Adipocyte (in vitro differentiated cells): ENCODE measurements at places on chromosomes 3 and 15.
A peak's percentile ranks its signal among the peaks of the same experiment; 100 is the strongest.

GRCh38 chr3:8503461-8503860 lies 1.8 kb downstream of the LMCD1 start:
- DNase-seq, result no peak

- no peak for DNase-seq
Observed at GRCh38 chr15:40302981-40303380, 4.8 kb downstream of the PLCB2 start.

DNA sequence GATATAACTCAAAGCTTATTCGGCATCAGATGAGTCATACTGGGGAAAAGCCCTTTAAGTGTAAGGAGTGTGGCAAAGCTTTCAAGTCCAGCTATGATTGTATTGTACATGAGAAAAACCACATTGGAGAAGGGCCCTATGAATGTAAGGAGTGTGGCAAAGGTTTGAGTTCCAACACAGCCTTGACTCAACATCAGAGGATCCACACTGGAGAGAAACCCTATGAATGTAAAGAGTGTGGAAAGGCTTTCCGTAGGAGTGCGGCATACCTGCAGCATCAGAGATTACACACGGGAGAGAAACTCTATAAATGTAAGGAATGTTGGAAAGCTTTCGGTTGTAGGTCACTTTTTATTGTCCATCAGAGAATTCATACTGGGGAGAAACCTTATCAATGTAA lies 7.5 kb downstream of the ZNF621 start:
- DNase-seq, result no peak

DNA sequence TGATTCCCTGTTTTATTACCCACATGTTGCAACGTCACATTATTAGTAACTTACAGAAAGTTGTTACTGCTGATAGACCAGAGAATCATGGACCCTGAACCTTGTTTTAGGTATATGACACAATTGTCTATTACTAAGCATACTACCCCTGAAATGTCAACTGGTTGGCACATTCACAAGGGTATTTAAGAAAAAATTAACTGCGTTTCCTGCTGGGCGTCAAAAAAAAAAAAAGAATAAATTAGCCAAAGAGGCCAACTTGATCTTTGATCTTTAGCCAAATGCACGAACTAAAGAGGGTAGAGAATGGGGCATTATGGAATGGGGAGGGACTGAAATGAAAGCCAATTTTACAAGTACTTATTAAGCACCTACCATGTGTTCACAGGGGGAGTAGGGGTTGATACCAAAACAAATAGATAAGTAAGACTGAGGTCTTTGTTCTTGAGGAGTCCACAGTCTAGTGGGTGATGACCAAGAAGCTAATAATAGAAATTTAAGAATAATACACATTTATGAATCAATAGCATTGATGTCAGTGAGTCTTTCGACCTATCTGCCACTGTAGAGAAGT lies 17.8 kb upstream of the MUC13 start:
- DNase-seq, result no peak

DNA sequence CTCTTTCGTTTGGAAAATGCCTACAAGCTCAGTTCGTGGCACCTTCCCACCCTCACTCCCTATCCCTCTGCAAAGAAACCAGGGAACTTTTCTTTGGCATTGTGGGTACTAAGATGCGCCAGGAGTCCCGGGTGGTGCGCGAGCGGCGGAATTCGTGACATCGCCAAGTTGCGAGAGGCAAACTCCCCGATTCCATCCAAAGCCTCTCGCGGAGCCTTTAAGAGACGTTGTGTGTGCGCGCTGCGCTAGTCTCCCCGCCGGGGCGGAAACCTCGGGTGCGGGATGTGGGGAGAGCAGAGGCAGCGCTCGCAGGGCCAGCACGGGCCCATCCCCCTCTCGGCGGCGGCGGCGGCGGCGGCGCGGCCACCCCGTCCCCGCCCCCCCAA lies 443 bp upstream of the NR2F2 start:
- DNase-seq, result peak; percentile 93
